ENCODE measurements at places on chromosomes 1 and 21.

DNA sequence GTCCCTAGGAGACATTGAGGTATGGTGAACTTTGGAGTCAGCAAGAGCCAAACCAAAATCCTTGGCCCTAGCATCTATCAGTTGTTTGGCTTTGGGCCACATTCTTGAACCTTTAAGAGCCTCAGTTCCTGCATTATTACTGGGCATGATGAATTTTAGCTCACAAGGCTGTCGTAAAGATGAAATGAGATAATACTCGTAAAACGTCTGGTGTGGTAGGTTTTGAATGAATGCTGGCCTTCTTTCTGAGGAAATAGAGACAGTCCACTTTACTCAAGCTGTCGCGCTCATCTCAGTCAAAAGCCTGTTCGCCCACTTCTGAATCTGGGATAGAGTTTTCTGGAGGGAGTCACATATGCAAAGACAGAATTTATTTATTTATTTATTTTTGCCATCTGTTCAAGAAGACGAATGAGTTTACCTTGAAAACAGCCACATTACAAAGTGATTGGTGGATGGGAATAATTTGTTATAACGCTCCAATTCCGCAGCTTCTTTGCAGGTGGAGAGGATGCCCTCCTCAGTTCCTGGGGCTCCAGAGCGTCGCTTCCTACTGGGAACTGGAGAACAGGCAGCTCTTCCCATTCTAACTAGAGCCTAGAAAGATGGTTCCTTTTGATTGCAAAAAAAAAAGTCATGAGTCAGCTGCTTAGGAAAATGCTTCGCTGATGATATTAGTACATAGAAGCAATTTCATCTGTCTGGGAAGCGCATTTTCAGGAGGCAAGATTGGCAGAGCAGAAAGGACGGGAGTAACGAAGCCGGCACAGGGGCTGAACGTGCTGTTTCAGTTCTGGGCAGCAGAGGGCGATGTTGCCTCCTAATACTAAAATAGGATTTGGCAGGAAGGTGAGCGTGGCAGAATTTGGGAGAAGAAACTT is 49.9 kb upstream of the CYP2J2 start:
- DNase-seq, result peak; percentile 21

DNA sequence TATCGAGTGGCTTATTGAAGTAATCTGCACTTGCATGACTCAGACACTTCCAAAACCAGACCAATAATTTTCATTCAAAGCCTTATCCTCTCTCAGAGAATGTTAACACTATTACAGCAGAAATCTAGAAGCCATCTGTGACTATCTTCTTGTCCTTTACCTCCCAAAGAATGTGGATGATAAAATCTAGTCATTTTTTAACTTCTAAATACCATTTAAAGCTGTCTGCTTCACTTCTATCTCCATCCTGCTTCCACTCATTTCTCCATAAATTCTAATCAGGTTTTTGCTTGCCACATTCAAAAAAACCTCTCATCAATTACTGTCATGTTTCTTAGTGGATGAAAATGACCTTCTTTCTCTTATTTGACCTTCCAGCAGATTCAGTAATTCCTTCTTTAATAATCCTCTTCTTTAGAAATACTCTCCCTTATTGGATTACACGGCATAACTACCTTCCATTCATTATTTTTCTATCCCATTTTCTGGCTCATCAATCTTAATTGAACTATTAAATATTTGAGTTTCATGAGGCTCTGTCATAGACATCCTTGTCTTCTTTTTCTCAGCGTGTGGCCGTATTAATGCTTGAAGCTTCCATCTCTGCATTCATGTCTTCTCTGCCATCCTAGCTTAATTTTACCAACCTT is 1999.4 kb downstream of the MRPL39 start:
- no peak for DNase-seq

- DNase-seq, result no peak
These were observed 3.7 kb downstream of the DMRTB1 start for GRCh38 chr1:53462769-53463501.

GRCh38 chr1:232776526-232777106 is 28.6 kb upstream of the MAP10 start:
- no peak for DNase-seq

DNA sequence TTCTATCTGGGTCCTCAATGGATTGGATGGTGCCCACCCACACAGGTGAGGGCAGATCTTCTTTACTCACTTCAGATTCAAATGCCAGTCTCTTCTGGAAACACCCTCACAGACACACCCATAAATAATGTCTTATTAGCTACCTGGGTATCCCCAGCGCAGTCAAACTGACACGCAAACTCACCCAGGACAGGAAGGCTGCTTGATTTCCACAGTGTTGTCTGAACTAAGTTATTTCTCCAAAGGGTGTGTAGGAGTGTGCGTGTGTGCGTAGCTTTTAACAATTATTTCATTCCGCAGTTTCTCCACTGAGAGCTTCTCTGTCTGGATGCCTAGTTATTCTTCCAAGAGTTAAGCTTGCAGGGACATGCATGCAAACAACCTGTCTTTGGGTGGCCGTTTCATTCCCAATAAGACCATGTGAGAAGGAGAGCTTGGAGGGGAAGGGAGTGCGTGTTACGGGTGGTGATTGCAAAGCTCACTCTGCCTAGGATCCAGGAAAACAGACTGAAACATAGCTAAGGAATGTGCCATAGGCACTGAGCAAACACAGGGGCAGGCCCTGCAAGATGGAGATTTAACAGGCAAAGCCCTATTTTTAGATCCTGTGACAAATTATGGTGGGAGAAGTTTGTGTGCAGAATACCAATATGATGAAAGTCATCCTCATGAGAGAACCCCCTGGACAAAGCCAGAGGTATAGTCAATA is 269.7 kb downstream of the DYRK1A start:
- no peak for DNase-seq

DNA sequence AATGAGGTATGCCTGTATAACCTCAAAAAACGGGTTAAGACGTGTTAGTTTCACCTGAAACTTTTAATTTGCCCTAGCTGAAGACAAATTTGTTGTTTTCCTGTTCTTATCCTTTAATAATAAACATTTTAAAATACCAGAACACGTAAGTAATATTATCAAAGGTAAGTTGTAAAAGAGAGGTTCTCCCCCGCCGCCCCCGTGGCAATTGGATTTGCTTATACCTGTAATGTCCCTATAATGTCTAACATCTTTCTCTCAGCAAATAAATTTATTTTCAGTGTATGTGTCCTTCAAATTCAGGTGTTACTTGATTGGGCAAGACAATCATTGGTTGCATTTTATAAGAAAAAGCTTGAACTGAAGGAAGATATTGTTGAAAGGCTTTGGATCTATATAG is 5.9 kb downstream of the URB2 start:
- DNase-seq, result no peak

DNA sequence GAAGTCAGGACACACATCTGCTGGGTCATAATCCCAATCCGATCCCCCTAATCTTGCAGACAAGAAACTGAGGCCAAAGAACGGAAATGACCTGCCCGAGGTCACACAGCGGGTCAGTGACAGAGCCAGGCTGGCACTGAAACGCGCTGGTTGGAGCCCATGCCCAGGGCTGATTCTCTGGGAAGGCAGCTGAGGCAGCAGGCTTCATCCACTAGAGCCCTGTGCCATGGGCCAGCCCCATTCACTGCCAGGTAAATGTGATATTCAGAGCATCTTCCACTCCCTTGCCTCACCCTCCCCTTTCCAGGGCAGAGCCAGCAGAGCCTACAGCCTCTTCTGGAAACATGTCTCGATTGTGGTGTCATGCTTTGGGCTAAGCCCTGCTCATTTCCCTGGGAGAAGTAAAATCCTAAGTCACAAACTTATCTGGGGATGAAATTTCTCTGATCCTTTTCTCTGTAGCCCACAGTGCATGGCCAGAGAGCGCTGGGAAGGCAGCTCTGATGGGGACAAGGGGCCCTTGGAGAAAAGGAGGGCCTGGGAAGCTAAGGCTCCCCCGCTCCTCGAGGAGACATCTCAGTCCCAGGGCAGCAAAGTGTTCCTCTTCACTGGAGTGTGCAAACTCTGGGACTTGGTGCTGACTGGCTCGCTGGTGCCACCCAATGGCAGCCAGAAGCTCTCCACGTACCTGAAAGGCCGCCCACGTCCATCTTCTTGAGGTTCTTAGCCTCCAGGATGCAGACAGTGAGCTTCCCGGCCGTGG is 110.4 kb downstream of the SYT2 start:
- peak; percentile 14 for DNase-seq

GRCh38 chr1:7929637-7930036 is 11.0 kb downstream of the TNFRSF9 start:
- no peak for DNase-seq

- DNase-seq, result no peak
These were observed 97.6 kb downstream of the VAV3 start for GRCh38 chr1:107867422-107867821.

DNA sequence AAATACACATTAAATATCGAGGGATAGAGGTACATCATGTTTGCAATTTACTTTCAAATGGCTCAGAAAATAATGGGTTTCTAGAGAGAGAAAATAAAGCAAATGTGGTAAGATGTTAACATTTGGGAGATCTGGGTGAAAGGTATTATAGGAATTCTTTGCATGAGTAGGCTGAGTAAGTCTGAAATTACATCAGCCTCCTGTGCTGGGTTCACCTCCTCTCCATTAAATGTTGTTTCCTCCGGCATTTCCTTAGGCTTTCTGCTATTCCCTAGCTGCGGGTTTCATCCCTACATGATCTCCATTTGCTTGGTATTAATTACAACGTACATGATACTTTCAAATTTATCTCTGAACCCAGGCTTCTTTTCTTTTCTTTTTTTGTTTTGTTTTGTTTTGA is 31.6 kb downstream of the ZMYND12 start:
- no peak for DNase-seq

GRCh38 chr1:74824497-74825107 is 91.7 kb downstream of the TYW3 start:
- no peak for DNase-seq

GRCh38 chr1:118973531-118974137 is 14.5 kb downstream of the TBX15 start:
- no peak for DNase-seq
